ENCODE measurements at places on chromosomes 12 and 14.

DNA sequence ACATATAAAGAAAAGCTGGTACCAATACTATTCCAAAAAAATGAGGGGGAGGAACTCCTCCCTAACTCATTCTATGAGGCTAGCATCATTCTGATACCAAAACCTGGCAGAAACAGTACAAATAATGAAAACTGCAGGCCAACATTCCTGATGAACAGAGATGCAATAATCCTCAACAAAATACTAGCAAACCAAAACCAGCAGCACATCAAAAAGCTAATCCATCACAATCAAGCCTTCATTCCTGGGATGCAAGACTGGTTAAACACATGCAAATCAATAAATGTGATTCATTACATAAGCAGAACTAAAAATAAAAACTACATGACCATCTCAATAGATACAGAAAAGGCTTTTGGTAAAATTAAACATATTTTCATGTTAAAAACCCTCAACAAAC is 281.3 kb downstream of the KCNH5 start:
- no peak for DNase-seq

- no peak for DNase-seq
These were observed 13.6 kb upstream of the TPCN1 start for GRCh38 chr12:113207613-113208040.

- no peak for DNase-seq
These were observed 23.4 kb upstream of the EML1 start for GRCh38 chr14:99769799-99770198.

DNA sequence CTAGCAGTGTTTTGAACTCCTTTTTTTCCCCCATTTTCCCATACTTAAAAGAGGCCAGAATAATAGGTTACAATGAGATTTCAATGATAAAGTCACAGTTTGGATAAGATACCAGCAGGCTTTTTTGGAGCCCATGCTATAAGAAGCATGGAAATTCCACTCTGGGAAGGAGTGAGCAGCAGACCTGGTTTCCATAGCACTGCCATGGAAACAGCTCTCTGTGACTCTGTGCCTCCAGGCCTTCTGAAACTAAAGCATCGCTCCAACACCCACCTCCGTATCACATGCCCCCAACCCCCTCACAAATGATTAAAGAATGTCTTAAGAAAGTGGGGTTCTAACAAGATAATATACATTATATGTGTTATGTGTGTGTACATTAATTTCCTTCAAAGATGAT is 165.0 kb downstream of the GRIN2B start:
- DNase-seq, result no peak

- no peak for DNase-seq
These were observed 77.1 kb upstream of the FUT8 start for GRCh38 chr14:65335411-65335947.

DNA sequence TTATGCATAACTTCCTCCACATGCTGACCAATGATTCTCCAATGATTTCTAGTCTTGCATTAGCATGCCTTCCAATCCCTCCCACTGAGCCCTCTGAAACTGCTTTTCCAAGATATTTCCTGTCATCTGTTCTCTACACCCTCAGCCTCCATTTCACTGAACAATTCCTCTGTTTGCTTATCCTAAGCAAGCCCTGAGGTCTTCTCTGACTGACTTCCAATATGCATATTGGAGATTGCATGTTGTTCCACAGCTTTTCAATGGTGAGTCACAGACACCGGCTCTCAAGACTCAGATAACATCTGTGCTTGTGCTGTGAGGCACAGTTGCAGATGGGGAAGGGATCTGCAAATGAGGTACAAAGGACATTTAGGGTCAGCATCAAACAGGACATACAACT is 141.0 kb downstream of the SLC16A7 start:
- no peak for DNase-seq

DNA sequence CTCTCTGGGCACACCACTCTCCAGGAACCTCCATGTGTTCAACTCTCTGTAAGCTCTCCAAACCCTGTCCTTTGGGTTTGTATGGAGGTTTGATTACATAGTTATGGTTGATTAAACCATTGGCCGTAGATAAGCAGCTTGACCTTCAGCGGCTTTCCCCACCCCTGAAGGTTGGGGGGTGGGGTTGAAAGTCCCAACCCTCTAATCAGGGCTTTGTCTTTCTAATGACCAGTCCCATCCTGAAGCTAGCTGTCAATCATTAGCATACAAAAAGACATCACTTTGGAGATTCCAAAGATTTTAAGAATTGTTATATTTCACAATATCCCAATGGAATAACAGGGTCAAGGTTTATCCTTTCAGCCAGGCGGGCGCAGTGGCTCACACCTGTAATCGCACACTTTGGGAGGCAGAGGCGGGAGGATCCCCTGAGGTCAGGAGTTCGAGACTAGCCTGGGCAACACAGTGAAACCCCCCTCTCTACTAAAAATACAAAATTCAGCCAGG is 8.4 kb downstream of the FAM186A start:
- no peak for DNase-seq
